Stimulated activated CD4-positive, alpha-beta T cell treated with anti-CD3 and anti-CD28 coated beads, Interleukin-1b, Interleukin-23, amount 100 ng/mL, for 4 hours (primary cell): ENCODE measurements at places on chromosomes 16 and 17.

DNA sequence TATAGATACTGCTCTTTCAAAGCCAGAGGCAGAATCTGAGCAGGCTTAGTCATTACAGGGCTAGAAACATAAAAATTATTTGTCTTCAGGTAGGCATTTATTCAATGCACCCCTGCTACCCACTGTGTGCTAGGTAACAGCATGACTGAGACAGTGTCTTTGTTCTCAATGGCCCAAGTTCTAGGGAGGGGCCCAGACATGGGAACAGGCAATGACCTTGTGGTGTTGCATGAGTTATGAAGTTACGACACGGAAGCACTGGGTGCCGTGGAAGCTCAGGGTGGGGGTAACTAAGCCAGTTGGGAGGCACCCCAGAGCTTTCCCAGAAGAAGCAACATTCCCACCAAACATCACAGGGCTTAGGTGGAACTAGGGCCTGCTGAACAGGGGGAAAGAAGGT is 87.0 kb downstream of the CPPED1 start:
- no peak for DNase-seq

DNA sequence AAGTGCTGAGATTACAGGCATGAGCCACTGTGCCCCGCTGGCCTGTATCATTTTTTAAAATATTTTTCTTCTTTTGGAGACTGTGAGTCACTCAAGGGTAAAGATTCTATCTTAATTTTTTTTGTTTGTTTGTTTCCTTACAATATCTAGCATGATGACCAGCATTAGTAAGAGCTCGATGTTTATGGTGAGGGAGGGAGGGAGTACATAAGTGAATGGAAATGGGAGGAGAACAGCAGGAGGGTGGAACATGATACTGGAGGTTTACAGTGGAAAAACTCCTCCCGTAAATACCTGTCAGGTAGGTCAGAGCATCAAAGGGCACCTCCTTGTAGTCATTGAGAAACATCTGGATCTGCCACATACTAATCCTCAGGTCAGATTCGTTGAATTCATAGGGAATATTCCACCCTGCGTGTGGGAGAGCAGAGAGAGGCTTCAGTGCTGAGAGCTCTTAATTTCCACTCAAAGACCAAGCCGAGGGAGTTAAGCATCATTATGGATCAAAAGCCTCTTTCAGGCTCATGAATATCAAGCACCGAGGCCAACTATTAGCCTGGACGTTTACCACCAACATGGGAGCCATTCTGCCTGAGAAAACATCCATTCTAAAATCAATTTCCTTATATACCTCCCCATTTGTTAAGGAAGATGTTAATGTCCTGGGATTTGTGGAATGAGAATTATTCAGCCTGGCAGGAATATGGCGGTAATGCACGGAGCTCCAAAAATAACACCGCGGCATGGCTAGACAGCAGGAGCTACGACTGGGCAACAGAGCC is 51.8 kb downstream of the LYRM1 start:
- DNase-seq: no peak

DNA sequence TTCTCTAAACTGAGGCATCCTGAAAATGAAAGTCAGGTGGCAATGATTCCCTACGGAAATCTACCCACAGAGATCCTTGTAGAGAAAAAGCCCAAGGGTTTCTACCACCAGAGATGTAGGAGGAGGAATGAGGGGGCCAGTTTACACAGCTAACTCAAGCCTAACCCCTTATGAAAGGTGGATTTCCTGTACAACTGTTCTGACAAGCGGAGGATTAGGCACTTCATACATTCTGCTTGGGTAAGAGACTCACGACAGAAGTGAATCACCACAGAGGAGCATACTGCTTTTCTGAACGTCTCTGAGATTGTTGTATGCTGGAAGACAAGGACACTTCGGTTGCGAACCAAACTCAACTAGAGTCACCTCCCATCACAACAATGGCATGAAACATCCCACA is 72.7 kb downstream of the SMG6 start:
- no peak for DNase-seq

DNA sequence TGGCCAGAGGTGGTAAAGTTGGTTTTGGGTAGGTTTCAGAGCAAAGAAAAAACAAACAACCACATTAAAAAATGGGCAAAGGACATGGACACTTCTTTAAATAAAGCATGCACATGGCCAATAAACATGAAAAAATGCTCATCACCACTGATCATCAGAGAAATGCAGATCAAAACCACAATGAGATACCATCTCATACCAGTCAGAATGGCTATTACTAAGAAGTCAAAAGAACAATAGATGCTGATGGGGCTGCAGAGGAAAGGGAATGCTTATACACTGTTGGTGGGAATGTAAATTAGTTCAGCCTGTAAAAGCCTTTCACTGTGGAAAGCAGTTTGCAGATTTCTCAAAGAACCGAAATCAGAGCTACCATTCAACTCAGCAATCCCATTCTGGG is 598.4 kb upstream of the SOX9 start:
- no peak for DNase-seq

GRCh38 chr17:78804777-78805176 is 22.7 kb upstream of the CYTH1 start:
- no peak for DNase-seq

GRCh38 chr17:31509805-31510177 is 118.3 kb downstream of the RAB11FIP4 start:
- no peak for DNase-seq

GRCh38 chr16:74753180-74753579 is 21.4 kb downstream of the FA2H start:
- no peak for DNase-seq

DNA sequence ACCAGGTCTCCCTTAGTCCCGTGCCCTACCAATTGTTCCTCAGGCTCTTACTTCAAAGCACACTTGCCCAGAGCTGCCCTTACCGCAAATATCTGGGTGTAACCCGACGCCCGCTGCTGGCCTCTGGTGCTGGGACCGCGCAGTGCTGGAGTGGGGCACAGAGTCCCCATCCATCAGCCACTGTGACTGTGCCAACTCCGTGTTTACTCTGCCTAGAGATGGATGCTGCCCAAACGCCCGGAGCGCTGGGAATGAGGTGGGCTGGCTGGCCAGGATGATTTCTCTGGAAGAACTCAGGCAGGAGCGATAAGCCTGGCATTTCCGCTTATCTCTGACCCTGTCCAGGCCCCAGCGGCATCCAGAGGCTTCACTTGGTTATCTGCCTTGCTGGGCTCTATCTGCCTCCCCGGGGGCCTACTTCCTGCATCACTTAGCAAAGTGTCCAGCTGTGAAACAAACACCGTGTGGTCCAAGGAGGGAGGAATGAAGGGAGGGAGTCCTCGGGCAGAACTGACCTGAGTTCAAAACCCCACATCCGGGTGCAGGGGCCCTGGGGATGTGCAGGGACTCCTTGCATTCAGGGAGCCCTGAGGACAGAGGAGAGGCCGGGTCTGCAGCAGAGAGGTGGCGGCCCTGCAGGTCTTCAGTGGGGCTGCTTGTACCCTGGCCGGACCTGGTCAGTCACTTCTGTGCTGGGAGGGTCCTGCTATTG is 9.4 kb upstream of the MYLK3 start:
- DNase-seq: no peak

- no peak for DNase-seq
Measured at GRCh38 chr16:79151-80054, 1.4 kb downstream of the MPG start.

DNA sequence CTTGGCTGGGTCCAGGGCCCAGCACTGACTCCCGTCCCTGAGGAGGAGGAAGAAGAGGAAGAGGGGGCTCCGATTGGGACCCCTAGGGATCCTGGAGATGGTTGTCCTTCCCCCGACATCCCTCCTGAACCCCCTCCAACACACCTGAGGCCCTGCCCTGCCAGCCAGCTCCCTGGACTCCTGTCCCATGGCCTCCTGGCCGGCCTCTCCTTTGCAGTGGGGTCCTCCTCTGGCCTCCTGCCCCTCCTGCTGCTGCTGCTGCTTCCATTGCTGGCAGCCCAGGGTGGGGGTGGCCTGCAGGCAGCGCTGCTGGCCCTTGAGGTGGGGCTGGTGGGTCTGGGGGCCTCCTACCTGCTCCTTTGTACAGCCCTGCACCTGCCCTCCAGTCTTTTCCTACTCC is 8.5 kb downstream of the HIRIP3 start:
- no peak for DNase-seq

DNA sequence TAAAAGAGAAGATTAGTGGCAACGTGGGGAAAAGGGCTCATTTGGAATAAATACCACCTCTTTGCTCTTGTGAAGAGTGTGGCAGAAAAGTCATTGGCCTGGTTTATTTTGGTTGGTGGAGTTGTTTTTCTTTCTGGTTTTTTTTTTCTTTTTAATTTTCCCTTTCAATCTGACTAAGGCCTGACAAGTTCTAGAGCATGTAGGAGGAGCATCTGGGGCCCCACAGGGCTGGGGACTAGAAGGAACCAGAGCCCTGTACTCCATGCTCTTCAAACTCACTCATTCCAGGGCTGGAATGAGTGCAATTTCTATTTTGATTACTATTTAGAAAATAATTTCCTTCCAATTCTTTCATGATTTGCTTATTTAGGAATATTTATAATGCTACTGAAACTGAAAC is 13.3 kb downstream of the IRX5 start:
- no peak for DNase-seq

DNA sequence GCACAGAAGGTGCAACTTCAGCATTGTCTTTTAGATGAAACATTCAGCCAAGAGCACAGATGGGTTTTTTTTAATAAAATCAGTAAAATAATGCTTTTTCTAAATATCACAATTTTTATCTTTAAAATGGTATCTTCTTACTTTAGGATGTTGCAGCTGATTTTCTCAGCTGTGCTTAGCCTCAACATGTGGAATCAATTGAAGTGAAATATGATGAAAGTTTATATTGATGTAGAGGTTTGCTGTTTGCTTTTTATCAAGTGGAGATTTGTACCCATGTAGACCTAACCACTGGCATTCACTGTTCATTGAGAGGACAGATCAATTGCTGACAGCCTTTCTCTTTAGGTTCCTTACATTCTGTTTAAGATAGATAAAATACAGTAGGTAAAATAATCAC is 107.8 kb downstream of the CYB561 start:
- no peak for DNase-seq

DNA sequence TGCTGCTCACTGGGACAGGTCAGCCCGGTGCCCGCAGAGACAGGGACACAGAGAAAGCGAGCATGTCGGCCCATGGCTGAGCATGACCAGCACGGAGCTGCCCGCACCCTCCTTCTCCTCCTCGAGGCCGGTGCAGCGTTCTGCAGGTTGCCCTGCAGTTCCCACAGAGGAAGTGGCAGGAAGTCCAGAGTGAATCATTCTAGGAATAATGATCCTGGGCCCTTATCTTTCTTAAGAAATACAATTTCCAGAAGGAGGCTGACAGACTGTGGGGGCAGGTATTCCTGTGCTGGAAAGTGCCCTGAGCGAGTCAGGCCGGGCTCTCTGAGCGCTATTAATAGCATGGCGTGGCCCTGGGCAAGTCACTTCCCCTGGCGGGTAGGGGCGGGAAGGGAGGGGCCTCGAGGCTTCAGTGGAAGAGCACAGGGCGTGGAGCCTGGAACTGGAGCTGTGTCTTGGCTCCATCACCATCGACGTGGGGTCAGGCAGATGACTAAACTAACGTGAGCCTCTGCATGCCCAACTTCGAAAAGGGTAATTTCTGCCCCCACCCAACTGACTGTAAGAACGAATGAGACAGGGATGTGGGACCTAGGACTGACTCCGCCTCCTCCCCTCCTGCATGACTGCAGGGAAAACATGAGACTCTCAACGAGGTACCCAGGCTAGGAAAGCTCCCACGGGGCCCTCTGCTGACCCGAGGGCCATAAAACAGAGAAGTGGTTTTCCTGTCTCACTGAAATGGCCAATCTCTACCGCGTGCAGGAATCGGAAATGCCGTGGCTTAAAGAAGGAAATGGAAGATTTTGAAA is 9.8 kb downstream of the TMEM204 start:
- no peak for DNase-seq

DNA sequence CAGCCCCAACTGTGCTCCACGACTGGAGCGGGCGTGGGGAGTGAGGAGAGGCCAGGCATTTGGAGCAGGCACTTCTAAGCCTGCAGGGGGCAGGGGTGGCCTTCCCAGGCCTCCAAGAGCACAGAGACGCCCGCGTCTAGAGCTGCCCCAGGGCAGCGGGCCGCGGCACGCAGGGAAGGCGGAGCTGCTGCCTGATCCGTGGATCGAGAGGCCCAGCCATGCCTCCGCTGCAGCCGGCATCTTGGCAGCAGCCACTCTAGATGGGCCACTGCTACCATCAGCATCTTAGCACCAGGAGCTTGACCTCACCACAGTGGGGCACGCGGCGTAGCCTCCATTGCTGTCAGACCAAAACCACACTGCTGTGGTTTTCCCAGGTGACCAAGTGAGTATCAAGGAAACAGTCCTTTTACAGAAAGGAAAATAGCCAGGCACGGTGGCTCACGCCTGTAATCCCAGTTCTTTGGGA is 20.4 kb upstream of the WDR45B start:
- peak; percentile 30 for DNase-seq

DNA sequence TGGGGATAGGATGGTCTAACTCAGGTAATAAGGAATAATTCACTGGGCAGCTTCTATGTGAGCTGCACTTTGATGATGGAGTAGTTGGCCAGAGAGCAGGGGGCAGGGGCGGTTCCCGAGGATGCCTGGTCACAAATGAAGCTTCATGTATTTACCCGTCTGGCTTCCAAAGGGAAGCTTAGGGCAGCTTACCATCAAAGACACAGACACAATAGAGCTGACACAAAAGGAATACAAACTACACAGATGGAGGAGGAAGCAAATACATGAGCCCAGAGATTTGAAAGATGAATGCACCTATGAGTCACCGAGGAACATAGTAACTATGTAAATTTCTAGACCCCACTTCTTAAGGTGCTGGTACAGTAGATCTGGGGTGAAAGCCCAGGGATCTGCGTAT is 8.7 kb upstream of the EMP2 start:
- DNase-seq: no peak

GRCh38 chr17:65564793-65565192 is 3.3 kb upstream of the AXIN2 start:
- DNase-seq: no peak

DNA sequence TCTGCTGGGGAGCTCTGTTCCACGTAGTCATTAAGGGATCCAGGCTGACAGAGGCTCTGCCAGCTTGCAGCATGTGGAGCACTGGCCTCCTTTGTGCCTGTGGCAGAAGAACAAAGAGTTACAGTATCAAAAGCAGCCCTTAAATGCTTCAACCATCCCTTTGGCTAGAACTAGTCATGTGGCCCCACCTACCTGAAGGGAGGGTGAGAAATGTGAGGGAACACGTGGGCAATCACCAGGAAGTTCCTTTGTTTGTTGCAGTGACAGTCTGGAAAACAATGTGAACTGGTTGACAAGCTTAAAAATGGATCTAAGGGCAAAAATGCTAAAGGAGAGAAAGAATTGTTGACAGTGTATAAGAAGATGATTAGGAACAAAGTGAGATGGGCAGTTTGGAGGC is 290.4 kb upstream of the HSBP1 start:
- no peak for DNase-seq

- no peak for DNase-seq
Measured at GRCh38 chr17:12867726-12868125, 78.4 kb downstream of the ARHGAP44 start.
